ENCODE measurements at places on chromosomes 16 and 17.
A peak's percentile ranks its signal among the peaks of the same experiment; 100 is the strongest.

DNA sequence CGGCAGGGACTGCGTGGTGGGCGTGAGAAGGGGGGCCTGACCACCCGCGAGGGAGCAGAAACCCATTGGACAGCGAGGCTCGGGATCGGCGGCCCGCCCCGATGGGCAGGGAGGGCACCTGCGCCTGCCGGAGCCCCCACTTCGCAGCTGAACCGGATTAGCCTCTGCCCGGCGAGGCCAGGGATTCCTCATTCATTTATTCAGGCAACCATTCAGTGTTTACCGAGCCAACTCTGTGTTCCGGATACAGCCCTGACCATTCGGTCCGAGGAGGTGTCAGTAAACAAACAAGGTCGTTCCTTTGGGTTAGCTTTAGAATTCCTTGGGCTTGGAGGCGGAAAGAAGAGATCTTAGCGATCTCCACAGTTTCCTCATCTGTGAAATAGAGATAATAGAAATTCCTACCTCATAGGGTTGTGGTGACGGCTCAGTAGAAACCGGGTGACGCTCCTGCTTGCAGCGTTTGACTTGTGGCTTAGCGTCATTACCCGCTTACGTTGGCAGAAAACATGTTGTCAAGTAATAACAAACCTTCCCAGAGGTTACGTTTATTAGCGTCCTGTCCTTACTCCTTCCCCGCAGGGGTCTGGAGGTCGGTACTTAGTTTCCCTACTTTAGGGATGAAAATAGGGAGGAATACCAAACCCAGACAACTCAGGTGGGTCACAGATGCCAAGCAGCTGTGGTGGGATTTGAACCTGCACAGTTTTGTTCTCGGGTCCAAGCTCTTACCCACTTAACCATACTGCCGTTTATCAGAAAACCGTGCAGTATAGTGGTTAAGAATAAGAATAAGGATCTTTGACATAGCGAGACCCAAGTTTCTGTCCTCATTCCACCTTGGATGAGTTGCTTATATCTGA lies 893 bp downstream of the POLR3E start:
- peak; percentile 76 for DNase-seq

- no peak for DNase-seq
Measured at GRCh38 chr16:55056585-55057401, 126.1 kb downstream of the IRX5 start.

GRCh38 chr17:47190770-47191169 lies 1.7 kb upstream of the CDC27 start:
- no peak for DNase-seq

DNA sequence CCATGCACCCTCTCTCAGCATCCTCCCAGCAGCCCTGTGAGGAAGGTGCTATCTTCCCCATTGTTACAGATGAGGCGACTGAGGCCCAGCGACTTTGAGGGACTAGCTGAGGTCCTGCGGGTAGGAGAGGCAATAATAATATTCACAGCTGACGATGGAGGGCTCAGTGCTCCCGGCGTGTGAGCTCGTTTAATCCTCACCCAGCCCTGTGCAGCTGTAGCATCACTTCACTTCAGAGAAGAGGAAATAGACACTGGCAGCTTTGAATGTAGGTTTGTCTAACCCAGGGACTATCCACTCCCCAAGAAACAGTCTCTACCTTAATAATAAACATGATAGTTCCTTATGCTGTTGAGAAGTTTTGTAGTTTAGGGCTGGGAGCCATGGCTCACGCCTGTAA lies 21.6 kb downstream of the LASP1 start:
- no peak for DNase-seq
